Stimulated activated CD8-positive, alpha-beta memory T cell treated with anti-CD3 and anti-CD28 coated beads, Interleukin-7, amount 100 ng/mL, for 4 hours (primary cell): ENCODE measurements at places on chromosomes 5 and 9.

- no peak for DNase-seq
Measured at GRCh38 chr9:134730761-134731496, 89.3 kb downstream of the COL5A1 start.

GRCh38 chr5:37184748-37185364, 64.3 kb downstream of the CPLANE1 start:
- DNase-seq: no peak

GRCh38 chr5:61277781-61278180, 54.3 kb upstream of the ZSWIM6 start:
- DNase-seq: no peak

DNA sequence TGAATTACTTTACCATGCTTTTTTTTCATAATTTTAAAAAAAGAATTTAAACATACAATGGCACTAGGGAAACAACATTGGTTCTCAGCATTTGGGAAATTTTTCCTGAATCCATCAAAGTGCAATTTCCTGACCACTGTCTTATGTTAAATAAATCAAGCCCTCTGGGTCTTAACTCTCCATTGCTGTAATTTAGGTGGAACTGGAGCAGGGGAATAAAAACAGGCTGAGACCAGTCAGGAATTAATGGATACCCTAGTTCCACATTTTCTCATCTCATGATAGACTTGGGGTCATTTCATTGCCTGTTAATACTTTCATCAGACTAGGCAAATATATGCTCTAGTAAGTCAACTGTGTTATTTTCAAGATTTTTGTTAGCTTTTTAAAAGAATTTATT, 103.1 kb downstream of the FBN2 start:
- no peak for DNase-seq

DNA sequence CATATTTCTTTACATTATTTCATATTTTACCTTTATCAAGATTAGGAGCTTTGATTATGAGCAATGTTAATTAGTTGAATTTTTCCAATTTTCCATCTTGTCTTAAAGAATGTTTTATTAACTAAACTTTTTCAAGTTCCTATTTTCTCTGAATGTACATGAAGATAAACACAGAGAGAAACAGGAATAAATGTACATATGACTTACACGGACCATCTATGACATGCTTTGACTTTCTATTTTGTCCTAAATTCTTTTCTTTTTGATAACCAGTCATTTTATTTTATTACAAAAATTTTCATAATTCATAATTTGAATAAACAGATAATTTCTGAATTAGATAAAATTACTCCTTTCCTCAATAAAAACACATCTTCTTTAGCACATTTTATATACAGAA, 1038.8 kb upstream of the ARRDC3 start:
- DNase-seq: no peak

- DNase-seq: no peak
Measured at GRCh38 chr5:179180061-179180610, 120.0 kb downstream of the ZNF354C start.
